Kidney tubule cell (primary cell): ENCODE measurements at places on chromosomes 1 and 21.

DNA sequence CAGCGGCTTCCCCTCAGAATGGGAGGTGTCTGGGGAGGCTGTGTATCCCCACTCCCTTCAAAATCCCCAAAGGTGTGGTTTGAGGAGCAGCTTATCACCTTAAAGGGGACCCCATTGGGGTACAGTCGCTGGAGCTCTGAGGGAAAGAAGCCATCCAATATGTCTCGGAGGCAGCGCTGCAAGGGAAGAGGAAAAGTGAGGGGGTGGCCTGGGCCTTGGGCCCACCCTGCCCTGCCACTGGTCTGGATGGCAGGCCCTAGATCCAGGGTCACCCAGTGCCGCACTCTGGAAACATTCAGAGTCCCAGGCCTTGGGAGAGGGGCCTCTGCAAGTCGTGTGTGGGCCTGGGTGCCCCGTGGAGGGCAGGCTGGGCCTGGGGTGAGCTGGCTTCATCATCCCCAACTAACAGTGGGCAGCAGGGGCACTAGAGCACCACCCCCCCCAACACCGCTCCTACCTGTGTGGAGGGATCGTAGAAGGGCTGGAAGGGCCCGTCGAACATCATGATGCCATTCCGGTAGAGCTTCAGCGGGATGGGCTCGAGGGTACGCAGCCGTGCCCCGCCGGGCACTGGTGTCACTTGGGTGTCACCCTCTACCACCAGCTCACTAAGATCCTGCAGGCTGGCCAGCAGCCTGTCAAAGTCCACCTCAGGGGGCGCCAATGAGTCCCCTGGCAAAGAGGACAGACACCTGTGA, 5.6 kb downstream of the SH3BGRL3 start:
- no peak for DNase-seq

DNA sequence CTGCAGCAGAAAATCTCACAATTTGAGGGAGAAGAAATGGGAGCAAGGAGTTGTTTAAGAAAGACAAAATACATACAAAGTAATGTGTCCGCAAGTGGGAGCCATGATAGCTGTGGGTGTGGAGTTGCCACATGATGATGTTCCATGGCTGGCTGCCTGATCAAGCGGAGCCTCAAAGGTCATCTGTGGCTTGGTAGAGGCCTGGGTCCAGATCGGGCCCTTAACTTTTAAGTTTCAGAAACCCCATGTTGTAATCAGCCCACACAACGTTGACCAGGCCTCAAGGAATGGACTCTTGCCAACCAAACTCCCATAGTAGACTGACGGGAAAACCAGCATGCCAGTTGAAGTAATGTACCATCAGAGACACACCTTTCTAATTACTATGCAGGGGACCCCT, 64.7 kb upstream of the ANGPTL1 start:
- DNase-seq, result no peak

DNA sequence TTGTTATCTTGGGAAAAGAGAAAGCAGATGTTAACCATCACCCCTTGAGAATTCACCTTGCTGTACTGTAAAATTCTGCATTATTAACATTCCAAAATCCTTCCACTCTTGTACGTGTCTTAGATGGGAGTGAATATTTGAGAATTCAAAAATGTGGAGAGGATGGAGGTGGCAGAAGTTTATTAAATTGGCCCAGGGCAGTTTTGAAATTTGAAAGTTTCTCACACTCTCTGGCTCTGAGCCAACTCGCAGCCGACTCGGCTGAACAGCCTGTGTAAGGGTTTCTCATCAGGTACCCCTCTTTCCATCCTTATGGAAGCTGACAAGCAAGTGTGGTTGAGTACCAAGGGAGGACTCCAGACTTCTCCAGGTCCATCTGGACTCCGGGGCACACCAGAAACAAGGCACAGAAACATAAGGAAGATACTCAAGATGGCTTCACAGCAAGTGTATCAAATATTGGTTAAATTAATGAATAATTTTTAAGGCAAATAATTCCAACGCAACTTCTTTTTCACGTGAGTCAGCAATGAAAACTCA, 45.1 kb downstream of the RRAGC start:
- no peak for DNase-seq

DNA sequence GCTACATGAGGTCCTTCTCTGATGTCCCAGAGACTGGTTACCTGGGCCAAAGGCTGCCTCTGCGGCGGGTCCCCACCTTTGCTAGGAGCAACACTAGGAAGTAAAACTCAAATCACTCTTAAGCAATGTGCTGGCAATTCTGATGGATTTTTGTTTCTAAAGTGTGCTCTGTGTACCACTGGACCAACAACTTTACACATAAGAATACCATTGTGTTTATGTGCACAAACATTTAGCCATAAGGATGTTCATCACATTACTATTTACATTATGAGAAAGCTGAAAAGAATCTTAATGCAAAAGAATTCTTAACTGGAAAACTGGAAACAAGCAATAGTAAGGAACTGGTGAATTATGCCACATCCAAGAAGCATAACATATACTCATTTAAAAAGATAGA, 38.6 kb downstream of the SSBP3 start:
- no peak for DNase-seq

- no peak for DNase-seq
These were observed 129.8 kb downstream of the VAV3 start for GRCh38 chr1:107835151-107835670.

DNA sequence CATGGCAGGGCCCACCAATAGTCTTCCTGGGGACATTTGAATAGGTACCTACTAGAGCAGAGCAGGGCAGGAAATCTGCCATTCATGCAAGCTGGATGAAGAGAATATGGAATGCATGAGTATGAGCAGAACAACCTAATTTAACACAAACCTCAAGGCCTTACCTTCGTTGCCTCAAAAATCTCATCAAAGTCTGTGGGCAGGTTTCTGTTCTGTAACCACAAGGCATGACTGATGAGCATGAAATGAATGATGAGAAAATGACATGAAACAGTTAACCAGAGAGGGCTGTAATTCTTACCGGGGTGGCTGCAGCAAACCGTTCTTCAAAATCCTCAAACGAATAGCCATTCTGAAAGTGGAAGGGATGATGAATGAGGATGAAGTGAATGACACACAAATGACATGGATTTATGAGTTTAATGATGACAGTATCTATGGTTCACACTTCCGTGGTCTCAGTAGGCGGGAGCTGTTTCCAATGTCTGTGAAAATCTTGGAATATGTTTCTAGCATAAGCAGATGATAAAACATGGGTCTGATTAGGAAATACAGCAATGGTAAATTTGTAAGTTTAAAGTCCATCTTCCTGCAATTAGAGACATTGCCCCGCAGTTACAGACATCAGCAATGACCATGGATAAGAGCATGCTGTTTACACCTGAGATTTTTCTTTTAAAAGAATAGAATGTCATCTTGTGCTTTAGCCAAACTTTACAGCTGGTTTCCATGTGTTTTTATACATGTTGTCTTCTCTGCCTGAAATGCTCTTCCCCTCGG, 67.6 kb upstream of the C8B start:
- no peak for DNase-seq

GRCh38 chr1:218473522-218473921, 128.4 kb downstream of the TGFB2 start:
- peak; percentile 37 for DNase-seq

- no peak for DNase-seq
These were observed 44.8 kb upstream of the TENT5C start for GRCh38 chr1:117561071-117561470.

GRCh38 chr1:210396541-210396940, 67.8 kb downstream of the HHAT start:
- DNase-seq, result no peak

GRCh38 chr1:205073511-205073910, 10.7 kb downstream of the TMEM81 start:
- no peak for DNase-seq

GRCh38 chr1:51978099-51978498, 12.4 kb downstream of the RAB3B start:
- DNase-seq, result no peak

DNA sequence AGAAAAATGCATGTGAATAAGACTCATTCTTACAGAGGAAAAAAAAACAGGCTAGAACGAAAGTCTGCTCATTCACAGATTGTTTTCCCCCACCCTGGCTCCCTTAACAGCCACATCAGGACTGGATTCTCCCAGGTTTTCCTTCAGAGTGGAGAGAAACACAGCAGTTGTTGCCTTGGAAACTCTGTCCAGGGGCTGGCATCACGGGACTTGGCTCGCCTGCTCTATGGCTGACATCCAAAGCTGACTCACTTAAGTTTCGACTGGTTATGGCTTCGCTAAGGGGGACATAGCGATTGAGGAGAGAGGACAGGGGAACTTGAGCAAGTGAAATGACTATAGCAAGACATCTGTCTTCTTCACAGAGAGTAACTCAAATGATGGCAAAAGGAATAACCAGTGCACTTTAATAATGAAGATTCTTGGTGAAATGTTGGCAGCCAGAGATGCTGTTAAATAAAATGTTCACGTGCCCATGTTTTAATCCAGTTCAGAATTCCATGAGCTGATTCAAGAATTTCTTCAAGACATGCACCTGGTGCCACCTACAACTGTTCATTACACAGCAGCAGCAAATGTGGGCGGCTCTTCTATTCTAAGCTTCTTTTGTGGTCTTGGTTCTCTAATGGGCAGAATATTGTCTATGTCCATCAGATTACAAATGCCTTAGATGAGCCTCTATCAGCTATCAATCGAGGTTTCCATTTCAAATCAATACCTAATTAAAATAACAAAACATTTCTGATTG, 21.8 kb downstream of the MIS18A start:
- DNase-seq, result peak; percentile 90

DNA sequence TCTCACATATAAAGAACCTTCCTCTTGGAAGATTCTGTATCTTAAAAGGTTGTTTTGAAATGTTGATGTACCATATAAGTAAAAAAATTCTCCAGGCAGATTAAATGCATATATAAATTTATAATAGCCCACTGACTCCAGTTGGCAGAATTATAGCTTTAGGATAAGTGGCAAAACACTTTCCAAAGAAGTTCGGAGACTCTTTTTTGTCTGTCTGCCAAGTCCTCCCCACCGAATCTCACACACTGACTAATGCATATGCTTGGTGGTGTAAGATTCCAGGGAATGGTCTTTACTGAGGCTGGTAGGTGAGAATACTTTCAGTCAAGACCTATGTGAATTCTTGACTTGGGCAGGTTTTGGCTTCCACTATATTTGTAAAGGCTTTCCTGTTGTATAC, 724.3 kb upstream of the CXADR start:
- no peak for DNase-seq

DNA sequence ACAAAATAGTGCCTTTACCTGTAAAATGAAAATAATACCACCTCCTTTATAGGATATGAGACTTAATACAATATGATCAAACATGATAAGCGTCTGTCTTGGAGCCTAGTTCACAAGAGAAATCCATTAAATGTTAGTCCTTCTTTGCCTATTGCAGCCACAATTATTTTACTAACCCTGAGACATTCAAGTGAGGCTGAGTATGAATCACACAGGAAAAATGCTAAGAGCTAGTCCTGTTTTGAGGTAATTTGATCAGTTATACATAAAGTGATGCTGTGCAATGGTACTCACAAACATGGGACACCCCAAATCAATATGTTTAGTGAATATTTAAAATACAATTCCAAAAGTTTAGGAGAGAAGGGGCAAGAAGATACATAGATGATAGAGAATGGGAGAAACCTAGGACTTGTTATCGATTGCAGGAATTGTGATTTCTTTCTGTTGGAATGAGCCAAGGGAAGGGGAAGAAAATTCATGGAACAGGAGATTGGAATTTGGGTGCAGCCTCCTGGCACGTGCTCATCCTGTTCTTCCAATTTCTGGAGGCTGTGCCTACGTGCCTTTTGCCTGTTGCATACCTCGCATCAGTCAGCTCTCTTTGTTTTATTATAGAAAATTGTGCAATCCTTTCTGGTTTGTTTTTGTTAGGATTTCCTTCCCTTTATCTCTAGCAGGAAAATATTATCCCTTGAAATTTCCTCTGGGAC, 39.9 kb upstream of the BACH1 start:
- peak; percentile 67 for DNase-seq

DNA sequence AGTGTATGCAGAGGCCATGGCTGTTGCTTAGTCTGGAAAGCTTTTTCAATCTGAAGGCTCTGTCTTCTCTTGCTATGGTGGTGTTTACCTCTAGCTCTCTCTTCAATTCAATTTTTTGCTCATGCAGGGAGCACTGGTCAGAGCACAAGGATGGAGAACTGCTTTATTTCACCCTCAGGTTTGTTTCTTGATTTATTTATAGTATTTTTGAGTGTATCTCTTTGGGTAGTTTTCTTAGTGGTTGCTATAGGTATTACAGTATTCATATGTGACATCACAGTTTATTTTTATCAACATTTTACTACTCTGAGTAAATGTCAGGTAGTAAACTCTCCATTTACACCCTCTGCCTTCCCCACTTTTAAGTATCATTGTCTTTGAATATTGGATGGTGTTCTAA, 147.9 kb downstream of the RASAL2 start:
- no peak for DNase-seq

DNA sequence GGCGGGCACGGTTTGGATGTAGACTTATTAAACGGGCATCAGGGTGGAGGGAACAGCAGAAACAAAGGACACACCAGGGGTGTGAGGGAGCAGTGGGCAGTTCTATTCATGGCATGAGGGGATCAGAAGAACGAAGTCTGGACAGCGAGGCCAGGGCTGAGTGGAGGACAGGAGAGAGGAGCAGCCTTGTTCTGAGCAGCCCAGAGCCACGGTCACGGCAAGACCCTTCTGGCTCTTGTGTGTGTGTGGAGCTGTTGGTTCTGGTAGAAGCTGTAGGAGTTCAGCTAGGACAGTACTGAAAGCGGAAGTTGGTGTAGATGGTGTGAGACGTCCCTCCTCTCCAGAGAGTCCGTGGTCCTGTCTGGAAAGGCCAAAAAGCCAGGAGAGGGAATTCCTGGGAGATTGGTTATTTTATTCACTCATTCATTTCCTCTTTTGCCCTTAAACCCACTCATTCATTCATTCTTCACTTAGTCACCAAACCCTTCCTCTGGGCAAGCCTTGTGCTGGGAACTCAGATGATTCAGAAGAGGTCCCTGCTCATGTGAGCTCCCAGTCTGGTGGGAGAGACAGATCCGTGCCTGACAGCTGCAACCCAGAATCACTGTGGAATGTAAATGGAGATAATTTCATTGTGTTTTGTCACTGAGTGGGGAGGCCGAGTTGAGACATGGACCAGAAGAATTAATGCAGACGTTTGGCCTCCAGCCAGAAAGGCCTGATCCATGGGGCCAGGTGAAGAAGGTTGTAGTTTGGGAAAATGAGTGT, 4.1 kb upstream of the ACOT11 start:
- peak; percentile 67 for DNase-seq

DNA sequence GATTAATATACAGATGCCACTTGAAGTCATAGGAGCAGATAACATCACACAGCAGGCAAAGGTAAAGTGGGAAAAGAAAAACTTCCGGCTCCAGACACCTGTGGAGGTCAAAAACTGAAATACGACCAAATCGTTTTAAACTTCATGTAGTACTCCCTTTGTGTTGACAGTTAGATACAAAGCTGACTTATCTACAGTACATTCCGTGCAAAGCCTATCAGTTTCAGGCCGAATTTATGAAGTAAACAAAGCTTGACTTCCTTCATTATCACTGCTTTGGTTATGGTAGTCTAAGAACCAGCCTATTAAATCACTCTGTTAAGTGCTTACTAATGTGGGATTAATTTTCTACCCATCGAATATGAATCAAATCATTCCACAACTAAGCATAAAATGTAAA, 156.3 kb downstream of the SMYD3 start:
- no peak for DNase-seq
